ENCODE measurements at places on chromosomes 1 and 21.
A peak's percentile ranks its signal among the peaks of the same experiment; 100 is the strongest.

DNA sequence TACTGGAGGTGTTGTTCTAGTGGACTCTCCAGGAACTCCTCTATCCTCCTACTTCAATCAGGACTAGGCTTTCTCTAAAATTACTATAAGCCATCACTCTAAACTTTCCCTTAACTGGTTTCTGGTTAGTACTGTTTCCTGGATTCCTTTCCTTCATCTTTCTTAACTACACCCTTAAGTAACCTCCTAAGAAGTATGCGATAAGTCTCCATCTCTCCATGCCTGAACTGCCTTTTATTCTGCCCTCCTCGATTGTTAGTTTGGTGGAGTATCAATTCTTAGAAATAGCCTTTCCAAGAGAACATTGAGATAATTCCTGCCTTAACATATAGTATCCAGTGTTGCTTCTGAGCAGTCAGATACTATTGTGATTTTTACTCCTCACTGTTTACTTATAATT, 162.9 kb upstream of the PDE4B start:
- no peak for DNase-seq

GRCh38 chr1:117051224-117052064, 8.7 kb upstream of the TTF2 start:
- no peak for DNase-seq

- DNase-seq: no peak
These were observed 29.8 kb downstream of the RASSF5 start for GRCh38 chr1:206537141-206537540.

GRCh38 chr1:18883636-18884418, 18.5 kb downstream of the ALDH4A1 start:
- DNase-seq: no peak

DNA sequence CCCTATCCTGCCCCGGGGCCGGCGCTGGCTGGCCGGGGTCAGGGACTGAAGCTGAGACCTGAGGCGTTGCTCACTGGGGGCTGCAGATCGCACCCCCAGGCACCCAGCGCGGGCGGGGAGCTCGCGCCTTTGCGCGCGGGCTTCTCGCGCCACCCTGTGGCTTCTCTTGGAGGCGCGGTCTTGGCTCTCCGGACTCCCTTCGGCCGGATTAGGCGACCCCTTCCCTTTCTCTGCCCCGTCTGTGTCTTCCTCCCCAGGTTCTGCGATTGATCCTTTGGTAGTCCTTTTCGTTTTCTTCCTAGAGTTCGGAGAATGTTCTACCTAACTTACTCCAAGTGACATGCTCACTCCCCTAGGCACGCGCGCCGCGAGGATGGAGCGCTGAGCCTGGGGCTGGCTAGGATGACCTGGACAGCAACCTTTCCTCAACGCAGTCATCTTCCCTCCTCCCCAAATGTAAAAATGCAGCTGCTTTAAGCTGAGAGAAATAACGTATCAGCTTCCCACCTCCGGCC, 495 bp upstream of the NTRK1 start:
- no peak for DNase-seq

GRCh38 chr1:38896169-38896568, 14.8 kb upstream of the GJA9 start:
- no peak for DNase-seq

GRCh38 chr1:186802388-186802787, 26.4 kb upstream of the PLA2G4A start:
- no peak for DNase-seq

DNA sequence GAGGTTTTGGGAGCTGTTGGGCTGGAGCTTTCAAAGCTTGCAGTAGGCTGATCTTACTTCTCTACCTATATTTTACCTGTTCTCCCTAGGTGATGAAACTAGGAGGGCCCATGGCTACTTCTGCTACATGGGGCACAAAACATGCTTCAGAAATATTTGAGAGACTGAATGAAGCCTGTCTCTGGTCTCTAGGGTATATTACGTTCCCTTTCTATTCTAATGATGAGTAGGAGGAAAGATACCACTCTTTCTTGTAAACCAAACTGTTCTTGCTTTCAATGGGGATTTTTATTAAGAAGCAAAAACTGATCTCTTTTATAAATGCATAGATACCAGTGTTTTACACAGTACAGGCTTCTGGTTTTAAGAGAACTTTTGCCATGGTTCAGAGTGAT, 103.1 kb downstream of the GALNT2 start:
- DNase-seq: no peak

DNA sequence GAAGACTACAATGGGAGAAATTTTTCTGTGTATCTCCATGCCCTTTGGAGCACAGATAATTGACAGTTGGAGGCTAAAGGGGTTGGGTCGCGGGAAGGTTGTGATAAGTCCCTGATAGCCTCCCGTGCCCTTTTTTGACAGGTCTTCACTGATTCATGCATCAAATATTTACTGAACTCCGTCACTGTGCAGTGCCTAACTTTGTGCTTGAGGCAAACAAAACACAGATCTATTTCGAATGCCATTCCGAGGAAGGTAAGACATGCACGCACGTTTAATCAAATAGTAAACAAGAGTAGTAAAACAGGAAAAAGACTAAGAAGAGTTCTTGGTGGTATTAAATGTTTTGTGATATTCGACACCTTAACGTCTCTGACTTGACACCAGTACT, 494 bp upstream of the PIP5K1A start:
- no peak for DNase-seq

- peak; percentile 72 for DNase-seq
These were observed 47.1 kb upstream of the PODN start for GRCh38 chr1:53014791-53015507.

DNA sequence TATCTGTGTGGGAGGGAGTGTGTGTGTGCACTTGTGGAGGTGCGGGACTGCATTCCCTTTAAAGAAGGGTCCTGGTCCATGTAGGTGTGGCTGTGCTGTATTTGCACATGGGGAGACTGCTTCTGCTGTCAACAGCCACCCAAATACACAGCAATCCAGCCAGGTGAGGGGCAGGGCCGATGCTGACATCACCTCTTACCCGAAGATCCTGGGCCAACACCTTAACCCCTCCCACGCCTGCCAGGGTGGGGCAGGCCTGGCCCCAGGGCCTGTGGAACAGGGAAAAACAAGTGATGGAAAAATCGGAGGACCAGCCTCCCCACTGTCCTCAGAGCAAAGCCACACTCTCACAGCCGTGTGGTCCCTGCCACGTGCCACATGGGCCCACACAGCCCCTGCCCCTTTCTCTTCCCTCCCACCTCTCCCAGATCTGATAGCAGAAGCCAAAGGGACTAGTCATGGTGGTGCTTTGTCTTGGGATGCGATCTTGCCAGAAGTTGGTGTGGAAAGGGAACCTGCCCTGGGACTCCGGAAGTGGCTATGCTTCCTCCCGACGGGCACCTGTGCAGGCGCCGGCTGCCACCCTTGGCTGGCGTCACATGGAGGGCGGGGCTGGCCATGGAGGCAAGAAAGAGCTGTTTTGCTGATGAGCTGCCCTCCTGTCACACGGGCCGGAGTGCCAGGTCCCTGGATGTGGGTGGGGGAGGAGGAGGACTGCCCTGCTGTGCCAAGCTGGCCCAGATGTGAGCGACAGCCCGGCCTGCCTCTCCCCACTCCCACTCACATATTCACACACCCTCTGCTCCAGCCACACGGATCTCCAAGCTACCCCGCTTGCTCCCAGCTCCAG, 7.8 kb upstream of the CASZ1 start:
- DNase-seq: no peak

DNA sequence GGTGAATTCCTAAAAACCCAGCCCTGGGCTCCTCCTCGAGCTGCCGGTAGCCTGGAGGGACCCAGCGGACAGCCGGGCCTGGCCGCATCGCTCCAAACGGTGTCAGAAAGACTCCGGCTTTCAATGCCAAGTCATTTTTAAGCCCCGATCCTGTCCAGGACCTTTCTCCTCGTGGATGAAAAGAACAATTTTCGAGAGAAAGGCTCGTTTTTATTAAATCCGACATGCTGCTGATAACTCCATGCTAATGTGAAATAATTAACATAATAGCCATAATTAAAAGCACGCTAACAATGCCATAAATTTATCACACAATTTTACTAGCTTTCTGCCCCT, 4.6 kb upstream of the FOXD3 start:
- no peak for DNase-seq

- peak; percentile 32 for DNase-seq
These were observed 12.6 kb downstream of the FLG2 start for GRCh38 chr1:152347116-152347728.

DNA sequence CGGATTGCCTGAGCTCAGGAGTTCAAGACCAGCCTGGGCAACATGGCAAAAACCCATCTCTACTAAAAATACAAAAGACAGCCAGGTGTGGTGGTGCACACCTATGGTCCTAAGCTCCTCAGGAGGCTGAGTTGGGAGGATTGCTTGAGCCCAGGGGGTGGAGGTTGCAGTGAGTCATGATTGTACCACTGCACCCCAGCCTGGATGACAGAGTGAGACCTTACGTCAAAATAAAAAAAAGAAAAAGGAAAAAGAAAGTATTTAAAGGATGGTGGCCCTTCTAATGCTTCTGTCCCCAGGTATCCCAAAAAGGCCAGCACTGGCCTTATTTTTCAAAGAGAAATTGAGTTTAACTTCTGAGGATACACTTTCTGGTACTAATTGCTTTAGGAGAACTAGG, 1.7 kb downstream of the IKBKE start:
- no peak for DNase-seq

- DNase-seq: no peak
These were observed 46.4 kb upstream of the SOD1 start for GRCh38 chr21:31612894-31613785.

Measured in kidney epithelial cell (primary cell).